Calu3 (cell line): ENCODE measurements at places on chromosomes 16 and 17. TPM values are rescaled to one million over a fixed set of nuclear protein-coding genes. Genes with fewer than 3 reads are reported as not detected.

GRCh38 chr17:80233202-80233601 lies 13.0 kb downstream of the SLC26A11 start:
- no peaks in the 10 kb centered on the region for H3K27me3 ChIP-seq
- H3K4me3 ChIP-seq, result no peak overlapping the region
- no peaks in the 10 kb centered on the region for H3K4me1 ChIP-seq
- DNase-seq, result no peak
- no peaks in the 10 kb centered on the region for H3K36me3 ChIP-seq

GRCh38 chr16:75377729-75378386 lies 55.4 kb downstream of the CFDP1 start:
- peaks cover 23% of the 10 kb centered on the region for H3K4me1 ChIP-seq
- H3K4me3 ChIP-seq, result no peak overlapping the region
- no peaks in the 10 kb centered on the region for H3K36me3 ChIP-seq
- DNase-seq, result no peak

DNA sequence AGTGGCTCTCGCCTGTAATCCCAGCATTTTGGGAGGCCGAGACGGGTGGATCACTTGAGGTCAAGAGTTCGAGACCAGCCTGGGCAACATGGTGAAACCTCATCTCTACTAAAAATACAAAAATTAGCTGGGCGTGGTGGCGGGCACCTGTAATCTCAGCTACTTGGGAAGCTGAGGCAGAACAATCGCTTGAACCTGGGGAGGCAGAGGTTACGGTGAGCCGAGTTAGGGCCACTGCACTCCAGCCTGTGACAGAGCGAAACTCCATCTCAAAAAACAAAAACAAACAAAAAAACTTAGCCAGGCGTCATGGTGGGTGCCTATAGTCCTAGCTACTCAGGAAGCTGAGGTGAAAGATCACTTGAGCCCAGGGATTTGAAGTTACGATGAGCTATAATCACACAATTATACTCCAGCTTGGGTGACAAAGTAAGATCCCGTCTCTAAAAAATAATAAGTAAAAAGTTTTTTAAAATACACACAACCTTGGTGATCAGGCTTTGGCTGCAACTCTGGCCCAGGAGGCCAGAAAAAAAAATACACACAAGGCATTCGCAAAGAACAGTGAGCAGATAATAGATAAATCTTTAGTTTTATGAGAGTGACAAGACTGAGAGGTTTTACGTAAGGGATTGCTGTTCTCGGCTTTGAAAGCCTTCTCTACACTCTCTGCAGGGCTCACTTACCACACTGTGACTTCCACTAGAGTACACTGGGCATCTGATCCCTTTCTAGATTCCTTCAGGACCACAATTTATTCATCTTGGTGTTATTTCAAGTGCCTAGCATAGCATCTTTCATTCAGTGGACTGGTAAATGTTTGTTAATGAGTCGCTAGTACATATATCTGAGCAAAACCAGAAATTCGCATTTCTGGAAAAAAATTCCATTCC lies 5.9 kb downstream of the GSPT1 start:
- peaks cover 34% of the 10 kb centered on the region for H3K4me1 ChIP-seq
- no peak overlapping the region for H3K4me3 ChIP-seq
- peaks cover 54% of the 10 kb centered on the region for H3K36me3 ChIP-seq
- no peak for DNase-seq
- H3K27ac ChIP-seq, result no peak overlapping the region

DNA sequence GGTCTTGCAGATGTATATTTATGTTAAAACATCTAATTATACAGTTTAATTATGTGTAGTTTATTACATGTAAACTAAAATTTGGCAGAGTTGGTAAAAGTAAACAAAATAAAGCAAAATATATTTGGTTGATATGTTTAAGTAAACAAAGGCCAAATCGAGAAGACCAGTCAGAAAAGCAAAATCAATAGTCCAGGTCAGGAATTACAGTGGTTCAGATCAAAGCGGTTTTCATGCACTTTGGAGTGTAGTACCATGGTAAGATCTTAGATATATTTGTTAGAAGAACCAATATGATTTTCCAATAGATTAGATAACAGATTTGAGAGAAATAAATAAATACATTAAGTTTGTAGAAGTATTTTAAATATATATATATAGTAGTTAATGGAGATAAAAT lies 1421.6 kb upstream of the CDH8 start:
- no peak overlapping the region for H3K27ac ChIP-seq
- no peaks in the 10 kb centered on the region for H3K27me3 ChIP-seq
- H3K4me3 ChIP-seq, result no peak overlapping the region

DNA sequence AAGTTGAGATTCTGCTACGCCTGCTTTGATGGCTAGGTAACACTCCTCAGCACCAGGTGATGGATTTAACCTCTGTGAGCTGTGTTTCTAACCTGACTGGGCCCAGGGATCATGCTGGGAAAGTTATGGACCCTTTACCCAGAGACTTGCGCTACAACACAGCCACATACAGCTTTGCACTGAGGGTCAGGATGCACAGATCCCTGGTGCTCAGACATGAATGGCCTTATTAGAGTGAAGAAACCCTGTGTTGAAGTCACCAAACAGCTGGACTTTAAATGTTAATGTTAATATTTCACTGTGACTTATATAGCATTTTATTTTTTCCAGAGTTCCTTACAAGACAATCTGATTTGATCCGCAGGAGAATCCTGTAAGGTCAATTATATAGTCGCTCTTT lies 114.3 kb downstream of the MSI2 start:
- peak overlapping the region; percentile 88 for H3K27ac ChIP-seq
- no peak for DNase-seq
- peaks cover 53% of the 10 kb centered on the region for H3K4me1 ChIP-seq
- no peak overlapping the region for H3K4me3 ChIP-seq
- H3K36me3 ChIP-seq, result peaks cover 21% of the 10 kb centered on the region

GRCh38 chr17:42348104-42348503 lies 40.1 kb downstream of the STAT3 start:
- H3K27me3 ChIP-seq, result no peaks in the 10 kb centered on the region
- H3K4me3 ChIP-seq, result no peak overlapping the region
- H3K27ac ChIP-seq, result no peak overlapping the region
- no peak for DNase-seq
- H3K4me1 ChIP-seq, result peaks cover 24% of the 10 kb centered on the region
- H3K36me3 ChIP-seq, result peaks cover 49% of the 10 kb centered on the region

GRCh38 chr17:64004903-64005733 lies 7.0 kb downstream of the PRR29 start:
- H3K4me3 ChIP-seq, result no peak overlapping the region
- no peak overlapping the region for H3K27ac ChIP-seq
- H3K4me1 ChIP-seq, result peaks cover 20% of the 10 kb centered on the region
- peaks cover 6% of the 10 kb centered on the region for H3K36me3 ChIP-seq
- DNase-seq, result no peak

CA5A gene
- not detected in 2 replicates for total RNA-seq

KRTAP2-1 gene
- not detected in 2 replicates for total RNA-seq
